ENCODE measurements at places on chromosomes 1 and 21.

DNA sequence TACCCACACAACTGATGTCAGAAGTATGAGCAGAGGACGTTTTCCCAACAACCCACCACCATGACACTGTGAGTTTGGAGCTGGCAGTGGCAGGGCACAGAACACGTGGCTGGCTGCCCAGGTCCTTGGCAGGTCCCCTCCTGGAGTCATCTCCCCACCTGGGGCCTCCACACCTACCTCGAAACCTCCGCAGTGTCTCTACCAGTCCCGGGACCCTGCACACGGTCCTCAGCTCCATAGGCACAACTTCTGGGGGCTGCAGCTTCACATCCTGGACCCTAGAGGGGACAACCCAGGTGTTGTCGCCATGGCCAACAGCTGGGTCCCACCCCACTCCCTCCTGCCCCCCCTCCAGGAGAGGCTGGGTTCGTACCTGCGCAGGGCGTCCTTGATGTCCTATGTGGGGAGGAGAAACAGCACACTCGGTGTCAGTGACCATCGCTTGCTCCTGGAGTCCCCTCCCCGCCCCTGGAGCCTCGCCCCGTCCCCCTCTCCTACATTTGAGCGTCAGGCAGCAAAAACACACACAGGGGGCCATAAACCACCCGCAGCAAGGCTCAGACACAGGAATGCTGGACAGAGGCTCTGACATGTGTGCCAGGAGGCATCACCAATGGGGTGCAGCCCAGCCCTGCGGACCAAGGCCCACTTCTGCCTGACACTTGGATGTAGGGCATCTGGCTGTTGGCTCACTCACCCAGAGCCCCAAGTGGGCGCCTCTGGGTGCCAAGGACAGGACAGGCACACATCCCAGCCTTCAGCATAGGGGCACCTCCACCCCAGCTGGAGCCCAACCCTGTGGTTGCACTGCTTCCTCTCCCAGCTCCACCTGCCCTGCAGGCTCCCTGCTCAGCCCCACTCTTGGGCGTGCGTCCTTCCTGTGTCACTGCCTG, 9.6 kb downstream of the TRIM11 start:
- DNase-seq = no peak

- no peak for DNase-seq
Measured at GRCh38 chr1:150366416-150367296, 2.7 kb downstream of the RPRD2 start.

GRCh38 chr1:76635784-76636183, 231.5 kb upstream of the ST6GALNAC5 start:
- no peak for DNase-seq

DNA sequence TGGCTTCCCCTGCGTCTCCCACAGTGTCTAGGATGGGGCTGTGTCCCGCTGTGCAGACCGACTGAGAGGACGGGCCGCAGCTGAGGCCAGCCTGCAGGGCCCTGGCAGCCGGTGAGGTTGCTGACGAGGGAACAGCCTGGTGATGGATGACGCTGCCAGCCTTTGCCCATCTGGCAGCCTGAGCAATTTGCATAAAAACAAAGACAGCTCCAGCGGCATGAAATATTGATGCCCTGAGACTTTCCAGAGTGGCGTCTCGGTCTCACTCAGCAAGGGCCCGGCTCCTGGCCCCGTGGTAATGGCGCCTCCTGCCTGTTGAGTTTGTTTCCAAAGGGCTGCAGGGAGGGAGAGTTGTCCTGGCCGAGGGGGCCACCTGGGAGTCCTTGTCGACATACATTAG, 19.1 kb upstream of the KCNA10 start:
- no peak for DNase-seq

- no peak for DNase-seq
Measured at GRCh38 chr1:156498432-156499193, 2.0 kb downstream of the MEF2D start.

DNA sequence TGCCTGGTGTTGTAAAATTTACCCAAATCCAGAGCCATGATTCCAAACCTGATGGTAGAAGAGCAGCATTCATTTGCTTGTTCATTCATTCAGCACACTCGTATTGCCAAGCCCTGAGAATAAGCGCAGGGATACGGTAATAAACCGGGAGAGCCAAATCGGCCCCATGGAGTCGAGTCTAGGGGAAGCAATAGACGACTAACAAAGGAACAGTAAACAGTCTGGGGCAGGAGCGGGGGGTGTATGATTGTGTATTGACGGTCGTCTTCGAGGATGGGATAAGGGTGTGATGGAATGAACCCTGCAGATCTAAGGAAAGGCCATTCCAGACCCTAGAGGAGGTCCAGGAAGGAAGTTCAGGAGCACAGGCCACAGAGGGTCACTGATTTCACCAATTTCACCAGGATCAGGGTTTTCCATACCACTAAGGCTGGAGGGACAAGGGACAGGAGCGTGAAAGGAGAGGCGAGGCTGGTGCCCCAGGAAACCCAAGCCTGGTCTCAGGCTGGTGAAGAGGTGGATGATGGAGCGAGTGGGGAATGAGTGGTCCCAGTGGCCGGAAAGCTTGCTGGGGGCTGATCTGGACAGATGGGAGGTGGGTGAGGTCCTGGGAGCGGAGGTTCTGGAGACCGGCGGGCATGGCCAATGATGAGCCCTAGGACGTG, 61.1 kb upstream of the PDE9A start:
- no peak for DNase-seq
